ENCODE measurements at places on chromosomes 13 and 19.

DNA sequence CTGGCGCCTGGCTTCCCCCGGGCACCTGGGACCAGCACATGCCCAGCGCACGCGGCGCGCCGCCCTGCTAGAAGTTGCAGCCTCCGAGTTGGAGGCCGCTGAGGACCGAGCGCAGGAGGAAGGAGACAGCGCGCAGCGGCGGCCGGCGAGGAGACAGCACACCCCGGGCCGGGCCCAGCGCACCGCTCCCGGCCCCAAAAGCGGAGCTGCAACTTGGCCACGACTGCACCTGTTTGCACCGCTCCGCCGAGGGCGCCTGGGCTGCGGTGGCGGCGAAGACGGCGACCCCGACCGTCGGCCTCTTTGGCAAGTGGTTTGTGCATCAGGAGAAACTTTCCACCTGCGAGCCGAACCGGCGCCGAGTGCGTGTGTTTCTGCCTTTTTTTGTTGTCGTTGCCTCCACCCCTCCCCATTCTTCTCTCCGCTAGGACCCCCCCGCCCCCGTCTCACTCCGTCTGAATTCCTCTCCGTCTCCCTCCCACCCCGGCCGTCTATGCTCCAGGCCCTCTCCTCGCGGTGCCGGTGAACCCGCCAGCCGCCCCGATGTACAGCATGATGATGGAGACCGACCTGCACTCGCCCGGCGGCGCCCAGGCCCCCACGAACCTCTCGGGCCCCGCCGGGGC, at the start of gene SOX1:
TSS of gene SOX1 (plus strand) at position 34 of the 626 bp plus-strand sequence. CDS start at position 544, 510 bp downstream.
- DNase-seq = no peak

DNA sequence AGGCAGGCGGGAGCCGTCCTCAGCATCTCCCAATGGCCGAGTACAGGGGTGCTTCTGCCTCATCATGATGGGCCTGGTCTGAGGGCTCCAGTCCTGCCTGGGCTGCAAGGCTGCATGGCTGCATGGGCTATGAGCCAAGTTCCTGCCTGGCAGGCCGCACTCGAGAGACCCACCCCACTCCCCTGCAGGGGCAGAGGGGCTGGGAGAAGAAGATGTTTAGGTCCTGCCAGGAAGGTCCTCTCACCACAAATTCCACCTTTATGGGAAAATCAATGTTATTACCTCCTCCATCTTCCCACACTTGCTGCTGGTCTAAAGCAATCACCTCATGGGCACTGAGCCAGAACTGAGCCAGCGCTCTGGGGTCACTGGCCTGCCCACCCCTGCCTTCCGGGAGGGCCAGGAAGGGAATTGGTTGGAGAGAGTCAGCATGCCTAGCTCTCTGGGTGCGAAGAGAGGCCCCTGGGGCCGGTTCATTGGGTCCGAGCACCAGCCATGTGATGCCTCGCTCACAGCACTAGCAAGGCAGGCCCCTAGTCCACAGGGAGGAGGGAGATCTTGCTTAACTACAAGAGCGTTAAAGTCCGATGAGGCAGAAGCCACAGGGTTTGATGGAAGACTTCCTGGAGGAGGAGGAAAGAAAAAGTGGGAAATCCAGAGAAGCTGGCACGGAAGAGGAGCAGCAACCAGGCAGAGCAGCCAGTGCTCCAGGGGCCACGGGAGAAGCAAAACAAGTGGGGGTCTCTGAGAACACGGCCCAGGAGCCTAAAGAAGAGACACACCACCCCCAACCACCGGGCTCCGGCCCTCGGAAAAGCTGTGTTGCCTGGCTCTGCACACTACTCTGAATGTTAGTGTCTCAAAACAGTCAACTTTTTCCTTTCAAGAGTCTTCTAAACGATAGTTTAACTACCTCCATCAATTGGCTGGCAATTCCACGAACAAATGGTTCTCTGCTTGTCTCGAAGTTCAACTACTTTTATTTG, 63.1 kb downstream of the CEBPG start:
- no peak for DNase-seq

DNA sequence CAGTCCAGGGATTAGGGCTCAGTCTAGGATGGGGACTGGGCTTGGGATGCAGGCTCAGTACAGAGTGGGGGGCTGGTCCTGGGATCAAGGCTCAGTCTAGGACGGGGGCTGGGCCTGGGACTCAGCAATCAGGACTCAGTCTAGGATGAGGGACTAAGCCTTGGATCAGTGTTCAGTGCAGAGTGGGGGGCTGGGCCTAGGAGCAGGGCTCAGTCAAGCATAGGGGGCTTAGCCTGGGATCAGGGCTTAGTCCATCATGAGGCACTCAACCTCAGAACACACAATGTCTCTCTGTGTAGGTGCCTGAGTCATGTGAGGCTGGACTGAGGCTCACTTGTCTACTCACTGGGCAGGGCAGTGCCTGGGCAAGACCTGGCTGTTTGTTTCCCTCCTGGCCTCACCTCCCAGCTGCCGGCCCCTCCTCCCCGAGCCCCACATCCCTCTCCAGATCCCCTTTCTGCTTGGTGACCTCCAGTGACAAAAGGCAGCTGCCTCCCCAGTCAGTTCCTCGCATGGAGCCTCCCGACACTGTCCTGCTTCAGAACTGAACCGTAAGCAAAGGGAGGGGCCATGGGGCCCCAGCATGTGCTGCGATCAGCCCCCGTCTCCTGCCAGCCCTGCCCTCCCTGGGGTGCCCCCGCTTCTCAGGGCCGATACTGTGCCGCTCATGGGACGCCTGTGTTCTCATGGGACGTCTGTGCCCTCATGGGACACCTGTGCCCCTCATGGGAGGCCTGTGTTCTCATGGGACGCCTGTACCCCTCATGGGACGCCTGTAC, 6.5 kb upstream of the S1PR4 start:
- no peak for DNase-seq

DNA sequence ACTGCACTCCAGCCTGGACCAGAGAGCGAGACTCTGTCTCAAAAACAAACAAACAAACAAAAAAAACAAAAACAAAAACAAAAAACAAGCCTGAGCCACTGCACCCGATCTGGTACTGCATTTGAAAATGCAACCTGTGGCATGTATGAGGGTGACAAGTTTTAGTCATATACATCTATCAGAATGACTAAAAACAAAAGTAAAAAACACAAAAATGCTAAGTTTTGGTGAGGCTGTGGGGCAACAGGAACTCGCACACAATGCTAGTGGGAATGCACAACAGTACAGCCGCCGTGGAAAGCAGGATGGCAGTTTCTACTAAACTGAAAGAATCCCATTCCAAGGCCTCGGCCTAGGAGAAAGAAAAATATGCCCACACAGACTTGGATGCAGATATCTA, 7.8 kb downstream of the EBPL start:
- DNase-seq = no peak

DNA sequence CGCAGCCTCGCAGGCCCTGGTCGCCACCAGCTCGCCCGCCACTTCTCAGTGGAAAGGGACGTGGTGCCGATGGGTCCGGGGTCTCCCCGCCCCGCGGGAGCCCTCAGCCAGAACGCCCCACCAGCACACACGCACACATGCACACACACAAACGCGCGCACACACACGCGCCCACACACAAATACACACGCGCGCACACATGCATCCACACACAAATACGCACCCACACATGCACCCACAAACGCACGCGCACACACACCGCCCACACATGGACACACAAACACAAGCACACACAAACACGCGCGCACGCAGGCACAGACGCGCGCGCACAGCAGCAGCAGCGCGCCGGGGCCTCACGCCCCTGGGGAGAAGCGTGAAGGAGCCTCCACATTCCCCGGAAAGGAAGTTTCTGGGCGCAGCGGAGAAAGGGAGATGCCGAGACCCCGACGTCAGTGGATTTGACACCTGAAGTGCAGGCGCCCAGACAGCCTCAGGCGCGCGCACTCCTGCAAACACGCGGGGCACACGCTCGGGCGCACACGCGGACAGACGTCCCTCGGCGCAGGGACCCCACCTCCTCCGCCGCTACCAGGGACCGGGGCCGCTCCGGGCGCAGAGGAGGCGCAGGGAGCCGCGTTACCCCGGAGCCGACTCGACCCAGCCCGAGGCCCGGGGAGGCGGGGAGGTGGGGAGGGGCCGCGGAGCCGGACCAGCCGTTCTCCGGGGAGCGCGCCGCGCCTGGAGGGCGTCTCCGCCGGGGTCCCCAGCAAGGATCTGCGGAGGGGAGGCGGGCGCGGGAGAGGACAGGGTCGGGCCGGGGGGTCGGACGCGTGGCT, 622 bp downstream of the RASA3 start:
- no peak for DNase-seq

GRCh38 chr19:16537111-16537510, 5.1 kb downstream of the CHERP start:
- DNase-seq = no peak

GRCh38 chr19:58518256-58519086, 1.1 kb downstream of the ZBTB45 start:
- no peak for DNase-seq

DNA sequence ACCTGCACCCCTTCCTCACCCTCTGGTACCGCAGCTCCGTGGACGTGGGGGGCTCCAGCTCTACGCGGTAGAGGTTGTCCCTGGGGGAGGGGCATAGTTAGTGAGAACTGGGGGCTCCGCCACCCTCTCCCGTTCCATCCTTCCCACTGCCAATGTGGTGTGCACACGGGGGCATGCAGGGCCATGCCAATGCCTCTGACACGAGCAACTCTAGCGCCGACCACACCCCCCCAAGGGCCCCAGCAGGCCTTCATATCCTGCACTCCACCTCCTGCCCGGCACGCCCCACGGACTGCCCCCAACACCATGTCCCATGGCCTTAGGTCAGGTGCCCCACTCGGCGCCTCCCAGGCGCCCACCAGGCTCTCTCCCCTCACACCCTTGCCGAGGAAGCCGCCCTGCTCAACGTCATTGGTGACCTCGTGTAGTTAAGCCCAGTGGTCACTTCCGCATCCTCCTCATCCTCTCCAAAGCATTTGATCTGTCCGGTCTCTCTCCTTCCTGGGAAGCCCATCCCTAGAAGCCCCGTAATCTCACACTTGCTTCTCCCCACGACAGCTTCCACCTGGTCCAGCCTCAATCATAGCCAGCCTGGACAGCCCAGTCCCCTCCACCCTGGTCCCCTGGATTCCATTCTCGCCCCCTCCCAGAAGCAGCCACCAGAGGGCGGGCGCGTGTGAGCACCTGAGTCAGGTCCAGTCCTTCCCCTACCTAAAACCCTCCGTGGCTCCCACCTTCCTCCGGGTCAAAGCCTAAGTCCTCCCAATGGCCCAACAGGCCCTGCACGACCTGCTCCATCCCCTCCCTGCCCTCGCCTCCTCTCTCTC, 2.1 kb downstream of the SEMA6B start:
- no peak for DNase-seq

- DNase-seq = no peak
Observed at GRCh38 chr13:111171629-111172028, 56.5 kb downstream of the ARHGEF7 start.

GRCh38 chr13:20526664-20527063, 1.0 kb upstream of the CRYL1 start:
- DNase-seq = no peak

GRCh38 chr19:15144046-15144646, 36.9 kb downstream of the SYDE1 start:
- DNase-seq = no peak

GRCh38 chr13:38821770-38822551, 135.1 kb downstream of the FREM2 start:
- no peak for DNase-seq

- DNase-seq = no peak
Observed at GRCh38 chr13:76822698-76823267, 63.4 kb downstream of the KCTD12 start.

GRCh38 chr13:100495455-100495854, 93.1 kb downstream of the GGACT start:
- no peak for DNase-seq

GRCh38 chr19:18613589-18614234, 1.0 kb downstream of the TMEM59L start:
- DNase-seq = no peak

GRCh38 chr19:10681658-10682057, 19.6 kb upstream of the QTRT1 start:
- DNase-seq = no peak

- no peak for DNase-seq
Observed at GRCh38 chr13:71861769-71862458, 5.1 kb downstream of the DACH1 start.

DNA sequence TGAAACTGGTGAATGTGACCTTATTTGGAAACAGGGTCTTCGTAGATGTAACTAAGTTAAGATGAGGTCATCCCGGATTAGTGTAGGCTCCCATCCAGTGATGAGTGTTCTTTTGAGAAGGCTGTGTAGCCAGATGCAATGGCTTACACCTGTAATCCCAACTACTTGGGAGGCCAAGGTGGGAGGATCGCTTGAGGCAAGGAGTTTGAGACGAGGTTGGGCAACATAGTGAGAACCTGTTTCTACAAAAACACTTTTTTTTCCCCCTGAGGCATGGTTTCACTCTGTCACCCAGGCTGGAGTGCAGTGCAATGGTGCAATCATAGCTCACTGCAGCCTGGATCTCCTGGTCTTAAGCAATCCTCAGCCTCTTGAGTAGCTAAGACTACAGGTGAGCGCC, 36.4 kb downstream of the FBN3 start:
- DNase-seq = no peak

- DNase-seq = no peak
Observed at GRCh38 chr13:89740994-89741685, 1606.3 kb upstream of the MIR17HG start.

- no peak for DNase-seq
Observed at GRCh38 chr19:50649433-50650391, at the start of gene C19orf81. TSS of gene C19orf81 (plus strand) at chr19:50649445. CDS start at chr19:50649445, 0 bp downstream.

- no peak for DNase-seq
Observed at GRCh38 chr13:50387051-50387581, 371.9 kb downstream of the KCNRG start.

- no peak for DNase-seq
Observed at GRCh38 chr13:67221630-67222226, 8.4 kb downstream of the PCDH9 start.

- no peak for DNase-seq
Observed at GRCh38 chr19:45103508-45104319, 10.7 kb downstream of the PPP1R37 start.

DNA sequence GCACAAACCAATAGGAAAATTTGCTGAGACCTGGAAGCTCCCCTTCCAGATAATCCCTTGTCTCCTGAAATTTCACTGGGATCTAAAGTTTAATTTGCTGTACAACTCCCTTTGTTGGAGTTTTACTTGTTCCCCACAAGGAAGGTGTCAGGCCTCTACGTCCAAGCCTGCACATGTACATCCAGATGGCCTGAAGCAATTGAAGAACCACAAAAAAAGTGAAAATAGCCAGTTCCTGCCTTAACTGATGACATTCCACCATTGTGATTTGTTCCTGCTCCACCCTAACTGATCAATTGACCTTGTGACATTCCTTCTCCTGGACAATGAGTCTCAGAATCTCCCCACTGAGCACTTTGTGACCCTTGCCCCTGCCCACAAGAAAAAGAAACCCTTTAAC, 716.0 kb upstream of the PCDH20 start:
- DNase-seq = no peak

GRCh38 chr13:97307882-97308624, 85.9 kb downstream of the MBNL2 start:
- DNase-seq = no peak

DNA sequence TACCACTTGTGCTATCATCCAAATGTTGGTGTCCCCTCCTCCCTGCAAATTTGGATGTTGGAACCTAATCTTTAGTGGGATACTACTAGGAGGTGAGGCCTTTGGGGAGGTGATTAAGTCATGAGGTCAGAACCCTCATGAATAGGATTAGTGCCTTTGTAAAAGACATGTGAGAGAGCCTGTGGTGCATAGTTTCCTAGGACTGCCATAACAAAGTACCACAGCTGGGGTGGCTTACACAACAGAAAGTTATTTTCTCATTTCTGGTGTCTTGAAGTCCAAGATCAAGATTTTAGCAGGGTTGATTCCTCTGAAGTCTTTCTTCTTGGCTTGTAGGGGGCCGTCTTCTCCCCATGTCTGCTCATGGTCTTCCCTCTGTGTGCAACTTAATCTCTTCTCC, 562.6 kb upstream of the ARGLU1 start:
- DNase-seq = no peak
